Adrenal gland (tissue), 19 donors: ENCODE measurements at places on chromosomes 6 and 20. TPM values are rescaled to one million over a fixed set of nuclear protein-coding genes. Genes with fewer than 3 reads are reported as not detected.

The TP53TG5 gene
- total RNA-seq, result not detected

DNA sequence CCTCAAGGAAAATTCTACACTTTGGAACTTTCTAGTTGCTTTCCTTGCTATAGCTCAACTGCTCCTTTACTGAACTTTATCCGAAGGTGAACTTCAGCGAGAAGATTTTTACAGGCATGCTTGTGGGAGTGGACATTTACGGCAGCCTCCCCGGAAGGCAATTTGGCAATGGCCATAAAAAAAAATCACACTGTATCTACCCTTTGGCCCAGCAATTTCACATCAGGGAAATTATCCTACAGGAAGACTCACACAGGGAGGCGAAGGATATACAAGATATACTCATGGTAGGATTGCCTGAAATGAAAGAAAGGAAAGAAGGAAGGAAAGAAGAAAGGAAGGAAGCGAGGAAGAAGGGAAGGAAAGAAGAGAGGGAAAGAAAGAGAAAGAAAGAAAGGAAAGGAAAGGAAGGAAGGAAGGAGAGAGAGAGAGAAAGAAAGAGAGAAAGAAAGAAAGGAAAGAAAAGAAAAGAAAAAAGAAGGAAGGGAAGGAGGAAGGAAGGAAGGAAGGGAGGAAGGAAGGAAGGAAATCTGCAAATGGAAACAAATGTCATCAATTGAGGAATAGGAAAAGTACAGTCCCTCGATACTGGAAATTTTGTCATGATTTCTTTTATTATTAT, 25.7 kb downstream of the OVOL2 start:
- DNase-seq, result no peak

DNA sequence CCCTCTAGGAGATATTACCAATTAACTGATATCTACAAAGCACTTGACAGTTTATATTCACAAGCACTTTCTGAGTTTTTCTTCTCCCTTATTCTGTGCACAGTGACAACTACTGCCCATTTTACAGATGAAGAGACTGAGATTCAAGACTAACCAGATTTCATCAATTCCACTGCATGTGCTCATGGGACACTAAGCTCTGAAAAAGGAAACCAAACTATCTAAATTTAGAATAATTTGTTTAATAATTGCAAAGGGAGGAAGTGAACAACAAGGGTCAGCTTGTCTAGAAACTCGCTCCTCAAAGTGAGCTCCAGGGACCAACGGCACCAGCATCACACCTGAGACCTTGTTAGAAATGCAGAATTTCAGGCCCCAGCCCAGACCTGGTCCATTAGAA, 50.8 kb upstream of the MYLIP start:
- no peak for DNase-seq

DNA sequence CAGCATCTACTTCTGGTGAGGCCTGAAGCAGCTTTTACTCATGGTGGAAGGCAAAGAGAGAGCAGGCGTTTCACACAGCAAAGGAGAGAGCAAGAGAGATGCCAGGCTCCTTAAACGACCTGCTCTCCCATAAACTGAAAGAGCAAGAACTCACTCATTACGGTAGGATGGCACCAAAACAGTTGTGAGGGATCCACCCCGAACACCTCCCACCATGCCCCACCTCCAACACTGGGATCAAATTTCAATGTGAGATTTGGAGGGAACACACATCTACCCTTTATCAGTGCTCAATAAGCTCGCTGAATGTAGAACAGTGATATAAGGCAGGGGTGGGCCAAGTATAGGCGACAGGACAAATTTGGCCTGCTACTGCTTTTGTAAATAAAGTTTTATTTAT, 244.6 kb downstream of the ESR1 start:
- DNase-seq, result no peak

DNA sequence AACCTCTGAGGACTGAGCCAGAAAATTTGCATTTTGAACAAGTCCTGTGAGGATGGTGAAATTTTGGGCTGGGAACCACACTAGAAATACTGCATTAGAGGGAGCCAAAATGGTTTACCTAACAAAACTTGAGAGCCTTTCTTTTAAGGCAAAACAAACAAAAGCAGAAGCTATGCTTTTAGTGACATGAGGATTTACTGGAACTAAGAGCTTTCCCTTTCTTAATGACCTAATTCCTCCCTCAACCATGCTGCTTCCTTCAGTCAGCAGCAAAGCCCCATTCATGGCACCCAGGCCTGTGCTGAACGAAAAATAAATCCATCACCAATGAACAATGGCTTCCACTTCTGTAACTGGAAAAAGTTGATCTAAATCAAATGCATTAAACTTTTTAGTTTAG, 974.3 kb downstream of the HACE1 start:
- no peak for DNase-seq

The PRR18 gene
- total RNA-seq, result not detected

DNA sequence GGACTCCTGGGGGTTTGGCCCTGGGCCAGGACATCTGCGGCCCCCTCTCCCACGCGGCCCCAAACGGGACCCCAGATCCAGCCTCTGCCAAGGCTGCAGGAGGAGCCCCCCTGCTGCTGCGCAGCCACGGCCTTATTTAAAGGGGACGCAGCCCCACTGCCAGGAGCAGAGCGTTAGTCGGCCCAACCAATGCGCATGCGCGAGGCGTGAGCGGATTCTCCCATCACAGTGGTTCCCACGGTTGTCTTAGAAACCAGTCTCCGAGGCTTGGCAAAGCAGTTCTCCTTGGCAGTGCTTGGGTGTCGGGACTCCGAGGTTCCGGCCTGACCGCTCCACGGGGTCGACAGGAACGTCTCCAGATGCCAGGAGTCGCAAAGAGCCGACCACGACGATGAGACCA, 288.3 kb upstream of the ZNF337 start:
- DNase-seq, result peak; percentile 58

- DNase-seq, result no peak
Measured at GRCh38 chr20:50193199-50193835, 2.7 kb downstream of the CEBPB start.

DNA sequence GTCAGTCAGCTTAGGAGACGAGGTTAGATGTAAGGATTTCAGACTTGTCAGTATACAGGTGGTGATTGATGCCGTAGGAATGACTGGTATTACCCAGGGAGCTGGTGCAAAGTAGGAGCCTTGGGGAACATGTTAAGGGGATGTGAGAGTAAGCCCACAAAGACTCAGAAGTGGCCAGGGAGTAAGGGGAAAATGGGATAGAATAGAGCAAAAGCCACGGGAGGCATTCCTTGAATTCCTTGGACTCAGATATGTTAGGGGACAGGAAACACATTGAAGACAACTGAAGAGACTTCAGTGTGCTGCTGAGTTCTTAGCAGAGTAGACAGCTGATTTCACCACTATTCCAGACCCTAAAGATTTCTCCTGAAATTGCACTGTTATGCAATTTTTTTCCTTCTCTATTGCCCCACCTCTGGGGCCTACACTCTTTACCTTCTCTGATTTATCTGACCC, 1.2 kb upstream of the ACAT2 start:
- DNase-seq, result no peak

DNA sequence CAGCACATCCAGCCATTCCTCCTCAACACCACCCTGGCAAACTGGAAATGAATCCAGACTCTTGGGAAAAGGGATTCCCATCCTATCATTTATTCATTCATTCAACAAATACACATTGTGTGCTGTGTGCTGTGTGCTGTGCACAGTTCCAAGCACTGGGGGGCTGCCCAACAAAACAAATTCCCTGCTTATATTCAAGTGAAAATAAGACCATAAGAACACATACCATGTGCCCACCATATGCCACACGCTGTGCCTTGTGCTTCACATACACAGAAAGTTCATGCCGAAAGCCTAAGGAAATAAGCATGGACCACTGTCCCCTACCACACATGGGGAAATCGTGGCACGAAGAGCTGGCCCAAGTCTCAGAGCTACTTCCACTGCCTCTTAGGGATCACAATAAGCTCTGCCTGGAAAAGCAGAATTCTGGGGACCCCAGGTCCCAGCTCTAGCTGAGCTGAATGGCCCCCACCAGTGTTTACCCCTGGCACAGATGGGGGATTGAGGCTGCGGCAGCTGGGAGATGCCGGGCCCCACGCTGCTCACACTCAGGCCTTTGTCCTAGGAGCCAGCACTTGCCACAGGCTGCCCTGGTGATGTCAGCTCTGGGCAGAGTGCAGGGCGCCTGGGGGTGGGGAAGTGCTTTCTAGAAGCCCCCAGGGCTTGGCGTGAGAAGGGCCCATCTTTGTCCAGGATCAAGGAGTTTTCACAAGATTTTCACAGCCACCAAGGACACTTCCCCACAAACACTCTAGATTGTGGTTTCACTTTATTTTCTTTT, 99.6 kb downstream of the PREX1 start:
- no peak for DNase-seq

GRCh38 chr6:75206576-75207342, 906 bp upstream of the COL12A1 start:
- no peak for DNase-seq

GRCh38 chr6:15061180-15061641, 184.7 kb upstream of the JARID2 start:
- peak; percentile 21 for DNase-seq

DNA sequence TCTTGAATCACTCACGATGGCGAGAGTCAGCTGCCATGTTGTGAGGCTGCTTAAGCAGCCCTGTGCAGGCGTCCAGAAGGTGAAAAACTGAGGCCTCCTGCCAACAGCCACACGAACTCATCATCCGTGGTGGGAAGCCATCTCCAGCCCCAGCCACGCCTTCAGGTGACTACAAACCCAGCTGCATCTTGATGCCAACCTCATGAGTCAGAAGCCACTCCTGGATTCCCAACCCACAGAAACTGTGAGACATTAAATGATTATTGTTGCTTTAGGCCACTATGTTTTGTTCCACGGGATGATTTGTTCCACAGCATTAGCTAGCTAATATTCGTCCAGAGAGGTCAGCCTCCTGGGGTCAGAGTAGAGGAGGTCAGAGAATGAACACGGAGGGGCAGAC, 80.5 kb downstream of the SNX5 start:
- no peak for DNase-seq

- DNase-seq, result peak; percentile 8
Measured at GRCh38 chr20:40442181-40442963, 246.7 kb downstream of the MAFB start.

DNA sequence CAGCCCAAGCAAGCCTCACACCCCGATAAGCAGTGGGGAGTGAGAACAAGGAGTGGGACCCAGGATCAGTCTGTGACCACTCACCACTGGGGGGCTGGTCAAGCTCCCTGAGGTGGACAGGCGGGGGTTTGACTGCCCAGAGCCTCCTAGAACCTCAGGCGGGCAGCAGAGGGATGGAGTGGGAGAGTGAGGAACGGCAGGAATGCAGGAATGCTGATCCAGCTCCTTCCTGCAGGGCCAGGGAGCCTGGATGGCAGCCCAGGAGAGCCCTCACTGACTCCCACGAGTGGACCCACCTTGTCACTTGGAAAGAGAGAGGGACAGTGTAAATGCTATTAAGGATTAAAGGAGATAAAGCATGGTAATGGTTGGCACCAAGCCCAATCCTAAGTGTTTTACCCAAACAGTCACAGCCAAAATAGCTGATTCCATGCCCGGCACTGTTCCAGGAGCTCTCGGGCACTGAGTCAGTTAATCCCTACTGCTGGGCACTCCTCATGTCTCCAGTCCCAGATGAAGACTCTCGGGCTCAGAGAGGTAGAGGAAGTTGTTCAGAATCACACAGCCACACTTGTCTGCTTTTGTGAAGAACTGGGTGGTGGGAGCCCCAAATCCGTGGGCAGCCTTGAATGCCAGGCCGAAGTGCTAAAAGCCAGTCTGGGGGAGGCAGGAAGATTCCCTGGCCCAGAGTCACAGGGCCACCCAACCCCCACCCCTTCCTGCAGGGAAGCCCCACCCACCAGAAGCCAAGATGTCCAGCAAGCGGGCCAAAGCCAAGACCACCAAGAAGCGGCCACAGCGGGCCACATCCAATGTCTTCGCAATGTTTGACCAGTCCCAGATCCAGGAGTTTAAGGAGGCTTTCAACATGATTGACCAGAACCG, 3.1 kb downstream of the MYL9 start:
- DNase-seq, result peak; percentile 91

- no peak for DNase-seq
Measured at GRCh38 chr6:116467514-116467913, 6.3 kb downstream of the CALHM6 start.

The RIPOR3 gene
- total RNA-seq, result 19.9 TPM

The TRIM31 gene
- 0.19 TPM for total RNA-seq

DNA sequence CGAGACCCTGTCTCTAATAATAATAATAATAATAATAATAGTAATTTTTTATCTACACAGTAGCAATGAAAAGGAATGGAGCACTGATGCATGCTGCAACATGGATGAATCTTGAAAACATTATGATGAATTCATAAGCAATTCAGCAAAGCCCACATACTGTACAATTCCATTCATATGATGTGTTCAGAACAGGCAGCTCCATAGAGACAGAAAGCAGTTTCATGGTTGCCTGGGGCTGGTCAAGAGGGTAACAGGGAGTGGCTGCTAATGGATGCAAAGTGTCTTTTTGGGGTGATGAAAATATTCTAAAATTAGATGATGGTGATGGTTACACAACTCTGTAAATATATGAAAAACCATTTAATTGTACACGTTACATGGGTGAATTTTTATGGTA, 43.6 kb downstream of the SLC24A3 start:
- no peak for DNase-seq

The MYL9 gene
- 393 TPM for total RNA-seq

GRCh38 chr6:123925350-123925749, 121.7 kb downstream of the NKAIN2 start:
- no peak for DNase-seq

- DNase-seq, result peak; percentile 91
Measured at GRCh38 chr20:371755-372542, 8.6 kb upstream of the TRIB3 start.

The C20orf202 gene
- total RNA-seq, result not detected

- DNase-seq, result no peak
Measured at GRCh38 chr6:106194949-106195921, 109.1 kb downstream of the PRDM1 start.

DNA sequence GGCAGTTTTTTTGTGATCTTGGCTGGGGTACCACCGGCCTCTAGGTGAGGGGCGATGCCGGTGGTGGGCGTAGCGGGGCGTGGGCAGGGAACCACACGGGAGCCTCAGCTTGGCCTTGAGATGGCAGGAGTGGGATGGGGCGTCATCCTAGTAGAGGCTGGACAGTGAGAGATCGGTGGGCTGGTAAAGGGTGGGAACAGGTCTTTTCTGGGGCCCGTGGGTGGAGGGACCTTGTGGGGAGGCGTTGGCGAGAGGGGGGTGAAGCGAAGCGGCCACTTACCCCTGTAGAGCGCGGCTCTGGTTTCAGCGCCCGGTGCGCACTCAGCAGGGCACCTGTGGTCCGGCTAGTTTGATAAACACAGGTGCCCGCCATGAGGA, 12.0 kb downstream of the ITPR3 start:
- no peak for DNase-seq

The HTR1E gene
- not detected for total RNA-seq
